ENCODE measurements at places on chromosomes 4 and X.

DNA sequence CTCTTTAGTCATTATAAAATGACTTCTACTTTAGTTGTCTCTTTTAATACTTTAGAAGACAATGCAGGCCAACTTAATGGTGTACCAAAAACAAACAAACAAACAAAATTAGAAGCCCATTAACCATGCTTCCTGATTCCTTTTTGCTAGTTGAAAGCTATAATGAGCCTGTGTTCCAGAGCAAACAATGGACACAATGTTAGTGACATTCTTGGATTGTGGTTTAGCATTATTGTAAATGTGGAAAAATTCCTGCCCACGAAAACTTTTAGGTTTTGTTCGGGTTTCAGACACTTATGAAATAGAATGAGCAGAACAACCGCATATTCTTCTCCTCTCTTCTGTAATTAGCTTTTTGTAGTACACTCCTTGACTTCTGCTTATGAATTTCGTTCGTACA lies 1682.7 kb upstream of the PCDH7 start:
- no peak for DNase-seq

DNA sequence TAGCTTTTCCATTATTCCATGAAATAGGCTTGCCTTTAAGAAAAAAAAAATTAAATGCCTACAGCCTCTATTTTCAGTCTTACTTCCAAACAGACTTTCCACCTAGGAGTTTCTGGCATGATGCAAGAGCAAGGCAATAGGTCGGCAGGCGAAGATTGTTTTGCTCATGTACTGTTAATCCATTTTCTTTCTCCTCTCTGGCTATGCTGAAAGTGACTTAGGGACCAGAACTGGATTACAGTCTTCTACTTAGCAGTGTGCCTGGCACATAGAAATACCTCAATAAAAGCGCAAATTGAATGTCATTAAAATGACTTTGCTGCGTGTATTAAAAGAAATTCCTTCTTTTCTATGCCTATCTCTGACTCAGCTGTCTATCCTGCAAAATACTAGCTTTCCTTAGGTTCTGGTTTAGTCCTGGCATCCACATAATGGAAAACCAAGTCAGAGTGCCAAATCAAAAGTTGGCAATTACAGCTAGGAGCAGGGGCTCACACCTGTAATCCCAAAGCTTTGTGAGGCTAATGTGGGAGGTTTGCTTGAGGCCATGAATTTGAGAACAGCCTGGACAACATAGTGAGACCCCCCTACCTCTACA lies 51.9 kb downstream of the CC2D2A start:
- DNase-seq, result no peak

- DNase-seq, result no peak
These were observed 68.7 kb downstream of the APBB2 start for GRCh38 chr4:41145571-41146078.

DNA sequence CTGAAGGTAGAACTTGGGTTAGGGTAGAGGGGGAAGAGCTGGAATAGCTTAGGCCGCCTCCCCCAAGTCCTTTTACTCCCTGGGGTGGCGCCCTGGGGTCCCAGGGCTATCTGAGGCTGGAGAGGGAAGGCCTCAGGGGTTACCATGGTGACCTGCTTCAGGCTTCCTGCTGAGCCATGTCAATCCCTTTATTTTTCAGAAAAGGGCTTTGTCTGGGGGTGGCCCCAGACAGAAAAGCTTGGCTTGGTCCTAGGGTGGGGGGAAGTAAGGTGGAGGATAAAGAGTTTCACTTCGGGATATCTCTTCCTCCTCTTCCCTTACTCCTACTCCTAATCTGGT lies 6.3 kb downstream of the EFNB1 start:
- DNase-seq, result no peak
